Mesothelial cell of epicardium (in vitro differentiated cells): ENCODE measurements at places on chromosomes 1 and 21. TPM values are rescaled to one million over a fixed set of nuclear protein-coding genes. Genes with fewer than 3 reads are reported as not detected.

DNA sequence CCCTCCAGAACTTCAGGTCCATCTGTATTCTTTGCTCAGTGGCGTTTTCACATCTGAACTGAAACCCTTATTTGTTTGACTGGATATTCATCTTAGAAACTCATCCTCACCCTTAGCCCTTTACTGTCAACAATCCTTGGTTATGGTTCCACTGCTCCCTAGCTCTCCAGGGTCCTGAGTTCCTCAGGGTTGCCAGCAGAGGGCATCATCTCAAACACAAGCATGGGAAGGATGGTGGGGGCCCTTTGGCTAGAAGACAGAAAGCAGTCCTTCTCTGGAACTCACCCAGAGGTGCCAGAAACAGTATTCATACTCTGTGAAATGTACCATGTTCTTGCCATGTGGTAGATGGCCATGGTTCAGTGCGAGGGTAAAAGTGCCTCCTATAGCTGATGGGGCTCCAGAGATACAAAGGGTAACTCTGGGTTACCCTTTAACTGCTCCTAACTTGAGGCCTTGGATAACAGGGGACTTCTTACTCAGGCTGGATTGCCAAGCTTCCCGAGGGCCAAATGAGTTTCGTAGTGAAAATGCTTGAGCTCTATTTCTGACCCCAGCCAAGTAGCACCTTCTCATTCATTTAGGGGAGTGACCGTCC lies 11.3 kb downstream of the NCSTN start:
- no peak for DNase-seq

DNA sequence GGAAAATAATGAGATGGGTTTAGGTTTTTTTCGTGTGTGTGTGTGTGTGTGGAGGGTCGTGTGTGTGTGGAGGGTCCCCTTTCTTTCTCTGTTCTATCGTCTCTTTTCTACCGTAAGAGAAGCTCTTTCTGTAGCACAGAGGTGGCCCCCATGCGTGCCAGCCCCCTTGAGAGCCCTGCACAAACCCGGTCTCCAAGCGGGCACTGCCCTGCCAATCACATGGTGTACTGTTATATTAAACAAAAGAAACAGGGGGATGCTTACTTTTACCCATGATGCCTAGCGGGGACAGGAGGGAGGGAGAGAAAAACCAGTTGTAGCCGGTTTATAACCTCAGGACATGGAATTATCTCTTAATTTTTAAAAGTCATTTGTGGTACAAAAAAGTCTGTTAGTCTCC lies 41.0 kb downstream of the GATAD2B start:
- DNase-seq, result no peak

DNA sequence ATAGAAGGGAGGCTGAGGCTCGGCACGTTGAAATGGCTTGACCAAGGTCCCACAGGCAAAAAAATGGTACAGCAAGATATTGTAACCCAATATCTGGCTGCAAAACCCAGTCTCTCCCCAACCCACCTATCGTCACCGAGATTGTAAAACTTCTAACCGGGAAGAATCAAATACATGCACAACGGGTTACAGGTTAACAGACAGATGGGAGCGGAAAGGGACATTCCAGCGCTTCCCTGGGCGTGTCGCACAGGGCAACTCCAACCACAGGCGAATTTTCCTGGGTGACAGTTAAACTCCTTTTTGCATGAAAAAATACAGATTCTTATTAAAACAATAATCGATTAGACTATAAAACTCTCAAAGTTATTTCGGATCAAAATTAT lies 31.8 kb upstream of the JUN start:
- no peak for DNase-seq

DNA sequence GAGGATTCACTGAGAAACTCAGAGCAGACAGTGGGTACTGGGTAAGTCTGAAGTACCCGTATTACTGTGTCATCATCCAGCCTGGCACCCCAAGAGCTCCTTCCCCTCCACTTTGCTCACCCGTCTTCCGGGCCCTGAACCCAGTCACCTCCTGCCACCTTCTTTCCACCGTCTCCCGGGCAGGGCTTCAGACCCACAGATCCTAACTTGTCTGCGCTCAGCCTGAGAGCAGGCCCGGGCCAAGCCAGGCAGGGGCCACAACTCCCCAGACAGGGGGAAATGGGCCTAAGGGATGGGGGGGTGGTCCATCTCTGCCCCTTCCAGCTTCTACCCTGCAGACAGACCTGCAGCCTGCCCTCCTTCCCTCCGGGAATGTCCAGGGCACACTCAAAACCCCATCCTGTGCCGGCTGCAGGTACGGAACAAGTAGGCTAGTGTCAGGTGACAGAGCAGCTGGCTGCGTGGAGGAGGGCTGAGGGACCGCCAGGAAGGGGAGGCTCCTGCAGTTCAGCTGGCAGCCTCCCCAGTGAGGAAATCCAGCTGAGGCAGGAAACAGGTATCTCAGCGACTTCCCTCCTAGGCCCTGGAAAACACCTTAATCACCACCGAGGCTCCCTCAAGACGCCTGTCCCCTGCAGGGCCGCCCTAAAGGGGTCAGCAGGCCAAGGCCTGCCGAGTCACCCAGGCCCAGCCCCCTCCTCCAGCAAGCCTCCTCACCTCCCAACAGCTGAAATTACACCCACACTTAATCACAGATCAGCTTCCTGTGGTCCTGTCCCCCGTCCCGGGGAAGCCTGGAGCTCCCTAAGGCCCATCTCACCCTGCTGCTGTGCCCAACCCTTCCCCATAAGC lies 3.5 kb downstream of the HSPG2 start:
- DNase-seq, result no peak

- no peak for DNase-seq
These were observed 9.9 kb downstream of the CDKN2C start for GRCh38 chr1:50979937-50980336.

- no peak for DNase-seq
These were observed 46.9 kb upstream of the LHX8 start for GRCh38 chr1:75087278-75087677.

GRCh38 chr1:72432645-72433267 lies 150.4 kb upstream of the NEGR1 start:
- no peak for DNase-seq

- no peak for DNase-seq
These were observed 186.4 kb upstream of the ZRANB2 start for GRCh38 chr1:71267220-71267619.

- DNase-seq, result no peak
These were observed 39.0 kb downstream of the DOP1B start for GRCh38 chr21:36195613-36196012.

- DNase-seq, result no peak
These were observed 43.5 kb downstream of the MORN1 start for GRCh38 chr1:2347896-2348295.

- DNase-seq, result no peak
These were observed 65.0 kb downstream of the SYT6 start for GRCh38 chr1:114088392-114089299.

DNA sequence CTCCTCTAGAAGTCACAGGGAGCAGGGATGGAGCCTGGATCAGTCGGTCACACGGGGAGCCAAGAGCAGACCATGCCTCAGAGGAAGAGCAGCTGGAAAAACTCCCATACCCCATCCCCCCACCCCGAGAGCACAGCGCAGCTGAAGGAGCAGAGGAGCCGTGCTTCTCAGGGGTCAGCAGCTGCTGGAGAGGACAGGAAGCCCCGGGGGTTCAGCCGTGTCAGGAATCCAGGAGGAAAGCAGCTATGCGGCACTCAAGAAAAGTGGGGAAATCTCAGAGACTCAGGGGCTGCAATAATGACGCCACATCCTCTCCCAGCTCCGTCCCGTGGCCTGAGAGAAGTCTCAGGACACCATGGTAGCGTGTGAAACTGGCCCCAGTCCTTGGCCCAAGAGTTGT lies 102.3 kb downstream of the NPHP4 start:
- DNase-seq, result no peak

DNA sequence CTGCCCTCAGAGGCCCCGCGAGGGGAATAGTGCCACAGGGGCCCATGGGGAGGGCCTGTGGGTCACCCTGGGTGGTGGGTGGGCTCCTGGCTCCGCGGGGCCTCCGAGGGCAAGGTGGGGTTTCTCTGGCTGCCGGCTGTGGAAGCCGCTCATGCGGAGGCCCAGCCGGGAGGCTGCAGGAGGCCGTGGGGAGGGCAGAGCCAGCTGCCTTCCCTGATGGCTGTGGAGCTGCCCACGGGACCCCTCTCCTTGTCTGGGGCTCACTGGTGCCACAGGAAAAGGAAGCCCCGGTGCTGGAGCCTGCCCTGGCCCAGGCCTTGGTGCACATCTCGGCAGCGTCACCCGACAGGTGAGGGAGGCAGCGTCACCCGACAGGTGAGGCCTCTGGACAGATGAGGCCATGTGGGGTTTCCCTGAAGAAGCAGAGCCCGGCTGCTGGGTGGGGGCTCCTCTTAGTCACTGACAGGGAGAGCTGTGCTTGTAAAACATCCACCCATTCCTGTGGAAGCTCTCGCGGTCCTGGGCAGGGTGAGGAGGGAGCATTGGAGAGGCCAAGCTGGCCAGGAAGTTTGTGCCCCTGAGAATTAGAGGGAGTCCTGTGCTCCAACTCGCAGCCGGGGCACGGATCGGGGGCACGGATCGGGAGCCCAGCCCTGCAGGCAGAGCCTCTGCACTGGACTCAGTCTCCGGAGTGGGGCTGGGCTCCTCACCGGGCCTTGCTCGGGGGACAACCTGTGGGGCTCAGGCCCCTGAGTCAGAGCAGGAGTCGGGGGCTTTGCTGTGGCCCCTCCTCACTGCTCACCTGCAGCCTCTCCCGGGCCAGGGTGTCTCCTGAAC lies 6.1 kb downstream of the MIB2 start:
- DNase-seq, result no peak

DNA sequence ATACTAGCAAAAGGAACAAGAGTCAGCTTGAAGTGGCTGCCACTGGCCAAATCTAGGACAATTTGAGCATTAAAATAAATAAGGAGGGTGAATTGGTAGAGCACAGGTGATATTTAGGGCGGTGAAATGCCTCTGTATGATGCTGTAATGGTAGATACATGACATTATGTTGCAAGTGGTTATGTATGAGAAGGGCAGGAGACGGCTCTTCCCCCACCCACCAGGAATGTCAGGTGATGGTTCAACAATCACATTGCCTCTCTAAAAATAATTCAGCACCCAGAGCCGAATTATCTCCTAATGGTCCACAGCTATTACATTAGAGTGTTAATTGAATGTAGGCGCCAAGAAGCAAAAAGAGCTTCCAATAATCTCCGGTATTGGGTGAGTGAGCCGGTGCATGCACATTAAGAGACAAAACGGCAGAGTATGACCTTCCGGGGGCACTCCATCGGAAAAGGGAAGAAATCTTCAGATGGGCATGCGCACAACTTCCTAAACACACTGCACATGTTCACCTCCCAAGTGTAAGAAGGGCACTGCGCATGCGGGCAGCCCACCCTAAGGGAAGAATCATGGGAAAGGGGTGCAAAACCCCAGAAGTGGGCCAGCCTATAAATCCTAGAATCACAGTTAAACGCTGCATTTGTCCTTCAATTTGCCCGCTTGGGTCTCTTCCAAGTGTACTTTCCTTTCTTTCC lies 6.8 kb upstream of the IFNAR1 start:
- no peak for DNase-seq

DNA sequence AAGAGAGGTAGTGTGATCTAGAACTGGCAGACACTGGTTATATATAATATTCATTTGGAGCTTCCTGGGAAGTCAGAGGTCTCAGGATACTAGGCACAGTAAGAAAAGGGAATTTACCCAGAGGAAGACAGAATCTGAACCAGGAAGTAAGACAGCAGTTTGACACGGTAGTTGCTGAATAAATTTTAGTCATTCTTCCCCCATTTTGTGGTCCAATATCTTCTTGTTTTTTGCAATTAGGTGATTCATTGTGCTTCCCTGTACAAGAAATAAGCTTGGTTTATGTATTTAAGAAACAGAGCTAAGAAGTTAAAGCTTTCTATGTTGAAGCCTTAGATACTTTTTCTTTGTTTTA lies 1.3 kb downstream of the TMEM167B start:
- DNase-seq, result no peak

KLF17 gene
- not detected in 3 replicates for total RNA-seq

C1orf167 gene
- total RNA-seq, result 0.18 to 0.20 TPM in 2 of 3 replicates, not detected in the other

FAM177B gene
- total RNA-seq, result not detected in 3 replicates

CENPF gene
- 54.3 to 58.1 TPM (median 56.4 TPM) in 3 replicates for total RNA-seq

TRAPPC3 gene
- total RNA-seq, result 64.8 to 68.5 TPM (median 68.5 TPM) in 3 replicates

CXADR gene
- 36.8 to 41.0 TPM (median 37.5 TPM) in 3 replicates for total RNA-seq

S100A7 gene
- not detected in 3 replicates for total RNA-seq
